ENCODE measurements at places on chromosomes 7 and 10.
A peak's percentile ranks its signal among the peaks of the same experiment; 100 is the strongest.

- no peak for DNase-seq
Measured at GRCh38 chr7:35752742-35753141, 48.1 kb upstream of the SEPTIN7 start.

DNA sequence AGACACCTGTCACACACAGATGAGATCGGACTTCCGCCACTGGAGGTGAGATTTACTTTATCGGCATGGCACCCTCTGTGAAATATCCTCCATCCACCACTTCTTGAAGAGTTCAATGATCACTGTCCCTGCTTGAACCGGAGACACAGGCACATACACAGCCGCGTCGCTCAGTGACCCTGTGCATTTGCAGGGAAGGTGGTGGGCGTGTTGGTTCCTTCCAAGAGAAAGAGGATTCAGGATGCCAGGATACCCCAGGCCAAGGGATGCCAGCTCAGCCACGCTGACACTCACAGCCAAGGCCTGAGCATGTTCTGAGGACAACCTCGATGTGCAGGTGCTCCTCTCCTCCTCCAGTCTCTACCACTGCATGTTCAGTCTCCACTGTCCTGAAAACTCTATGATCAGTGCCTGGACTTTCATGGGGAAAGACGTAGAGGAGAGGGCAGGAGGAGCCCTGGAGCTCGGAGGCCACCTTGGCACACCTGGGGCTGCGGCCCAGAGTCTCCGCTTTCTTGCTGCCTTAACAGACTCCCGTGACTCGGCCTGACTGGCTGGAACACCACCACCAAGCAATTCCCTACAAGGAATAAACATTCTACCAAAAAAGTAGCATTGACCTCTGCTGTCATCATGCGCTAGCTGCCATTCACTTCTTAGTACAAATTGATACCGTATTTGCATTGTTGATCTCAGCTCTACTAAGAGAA is 115.2 kb downstream of the TCERG1L start:
- no peak for DNase-seq

- no peak for DNase-seq
Measured at GRCh38 chr10:132479024-132479602, 58.5 kb upstream of the INPP5A start.

GRCh38 chr10:113179265-113179664 is 229.2 kb downstream of the TCF7L2 start:
- no peak for DNase-seq

DNA sequence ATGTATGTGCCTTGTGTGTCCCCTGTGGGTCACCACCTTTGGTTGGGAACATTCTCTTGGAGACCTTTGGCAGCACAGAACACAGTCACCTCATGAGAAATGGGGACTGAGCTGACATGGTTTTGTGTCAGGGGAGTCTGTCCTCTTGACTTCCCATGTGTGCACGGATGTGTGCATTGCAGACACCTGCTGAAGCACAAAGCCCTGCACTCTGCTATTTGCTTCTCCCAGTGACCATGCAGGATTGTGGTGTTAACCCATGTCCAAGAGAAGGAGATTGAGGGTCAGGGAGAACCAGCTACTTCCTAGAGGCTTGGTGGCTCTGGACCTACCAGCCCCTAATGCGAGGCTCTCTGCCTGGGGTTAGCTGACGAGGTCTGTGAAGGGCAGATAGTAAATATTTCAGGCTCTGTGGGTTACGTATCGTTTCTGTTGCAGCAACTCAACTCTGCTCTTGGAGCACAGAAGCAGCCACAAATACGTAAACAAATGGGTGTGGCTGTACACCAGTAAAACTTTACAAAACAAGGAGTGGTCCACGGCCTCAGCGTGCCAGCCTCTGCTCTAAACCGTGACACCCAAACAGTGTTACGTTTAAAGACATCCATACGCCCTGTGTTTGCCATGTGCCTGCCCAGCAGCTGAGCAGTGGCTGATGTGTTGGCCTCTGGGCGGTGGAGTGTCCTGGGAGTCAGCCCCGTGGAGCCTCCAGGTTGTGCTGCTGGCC is 51.7 kb downstream of the ADCY1 start:
- DNase-seq, result no peak

DNA sequence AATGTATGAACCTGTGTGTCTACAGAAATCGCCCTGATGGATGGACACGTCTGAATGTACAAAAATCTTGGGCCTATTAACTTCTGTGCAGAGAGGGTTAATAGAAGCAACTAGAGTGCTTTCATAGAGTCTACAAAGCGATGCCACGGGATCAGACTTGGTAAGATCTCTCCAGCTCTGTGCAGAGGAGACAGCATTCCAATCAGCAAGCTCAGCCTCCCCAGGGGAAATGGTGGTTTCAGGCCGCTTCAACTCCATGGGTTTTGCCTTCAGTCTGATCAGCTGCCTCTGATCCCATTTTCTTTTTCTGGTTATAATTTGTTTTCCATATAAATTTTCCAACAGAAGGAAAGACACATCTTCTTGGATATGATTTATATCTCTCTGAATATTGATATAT is 35.1 kb upstream of the COBL start:
- DNase-seq, result no peak

DNA sequence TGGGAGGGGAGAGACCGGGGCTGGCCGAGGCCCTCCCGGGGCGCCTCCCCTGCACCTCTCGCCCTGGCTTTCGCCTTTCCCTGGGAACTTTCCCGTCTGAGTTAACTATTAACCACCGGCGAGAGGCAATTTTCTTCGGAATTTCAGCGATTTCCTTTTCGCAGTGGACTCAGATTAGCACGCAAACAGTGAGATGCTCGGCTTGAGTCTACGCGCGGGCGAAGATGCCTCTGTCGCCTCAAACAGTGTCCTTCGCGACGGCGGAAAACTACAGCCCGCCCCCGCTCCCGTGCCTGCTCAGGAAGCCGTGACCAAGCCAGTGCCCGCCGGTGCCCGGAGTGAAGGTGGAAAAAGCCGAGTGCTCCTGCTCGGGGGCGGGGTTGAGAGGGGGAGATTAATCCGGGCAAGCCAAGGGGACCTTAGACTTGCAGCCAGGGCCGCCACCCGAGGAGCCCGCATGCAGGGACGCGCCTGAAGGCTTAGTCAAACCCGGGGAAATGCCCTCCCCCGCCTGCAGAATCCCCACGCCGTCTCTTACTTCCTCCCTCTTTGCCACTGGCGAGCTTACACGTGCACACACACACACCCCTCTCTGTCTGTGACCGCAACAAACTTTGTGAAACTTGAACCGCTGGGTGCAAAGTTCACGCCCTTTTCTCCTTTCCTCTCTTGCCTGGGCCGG is 14.5 kb upstream of the PAX2 start:
- DNase-seq, result peak; percentile 81

GRCh38 chr10:21737106-21737505 is 203.1 kb downstream of the MLLT10 start:
- no peak for DNase-seq

Measured in GM13977 (cell line).